ENCODE measurements at places on chromosomes 6 and 20.

GRCh38 chr6:138293428-138294395 is 75.4 kb upstream of the PBOV1 start:
- no peak for DNase-seq

DNA sequence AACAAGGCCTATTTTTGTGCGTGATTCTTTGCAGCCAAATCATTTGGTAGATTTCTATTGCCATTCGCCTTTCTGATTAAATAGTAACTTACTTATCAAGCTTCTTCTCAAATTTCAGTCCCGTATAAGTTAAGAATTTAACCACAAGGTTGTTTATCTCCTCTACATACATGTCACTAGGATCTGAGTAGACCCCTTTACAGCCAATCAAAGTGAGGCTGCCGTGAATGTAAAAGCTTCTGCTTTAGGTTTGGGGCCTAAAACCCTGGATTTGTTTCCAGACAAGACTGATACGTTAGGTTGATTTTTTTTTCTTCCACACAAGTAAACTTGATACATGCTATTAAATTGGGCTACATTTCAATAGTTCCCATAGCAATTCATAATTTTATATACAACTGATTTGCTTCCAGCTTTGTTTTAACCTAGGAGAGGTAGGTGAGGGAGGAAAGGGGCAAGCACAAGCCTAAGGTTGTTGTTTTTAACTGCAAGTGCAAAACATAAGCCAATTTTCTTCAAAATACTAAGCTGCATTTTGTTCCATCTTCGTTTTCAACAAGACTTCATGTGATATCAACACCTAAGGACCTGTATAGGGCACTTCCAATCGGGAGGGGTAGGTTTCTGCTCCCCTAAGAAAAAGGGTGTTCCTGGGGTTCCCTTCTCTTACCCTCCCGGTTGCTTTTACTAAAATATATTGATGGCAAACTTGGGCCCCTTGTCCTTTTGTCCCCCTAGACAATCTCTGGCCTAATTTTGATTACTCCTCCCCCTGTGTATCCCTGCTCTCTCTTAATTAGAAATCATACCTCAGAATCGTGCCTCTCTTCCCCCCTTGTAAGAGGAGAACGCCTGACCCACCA is 1.7 kb downstream of the RANBP9 start:
- DNase-seq = peak; percentile 50

GRCh38 chr20:63940472-63941266 is 15.5 kb downstream of the UCKL1 start:
- no peak for DNase-seq

DNA sequence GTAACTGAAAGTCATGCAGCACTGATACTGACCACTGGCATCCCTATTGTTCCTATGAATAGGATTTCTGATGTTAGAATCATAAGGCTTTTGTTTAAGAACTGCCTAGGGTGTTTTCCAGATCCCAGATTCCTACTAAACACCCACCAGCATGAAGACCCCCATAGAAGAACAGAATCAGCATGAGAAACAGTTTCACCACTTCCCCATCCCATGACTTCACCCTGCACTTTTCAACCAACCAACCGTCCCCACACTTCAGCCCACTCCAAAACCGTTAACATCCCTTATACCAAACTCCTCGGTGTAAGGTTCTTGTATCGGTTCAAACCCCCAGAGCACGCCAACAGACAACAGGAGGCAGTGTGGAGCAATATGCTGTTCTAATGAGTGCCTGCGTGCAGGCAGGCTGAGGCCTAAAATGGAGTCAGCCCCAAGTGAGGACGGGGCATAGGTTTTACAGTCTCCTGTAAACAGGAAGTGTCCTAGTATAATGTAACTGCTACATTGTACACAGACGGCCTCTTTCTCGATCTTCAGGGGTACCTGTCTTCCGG is 11.4 kb upstream of the SSTR4 start:
- no peak for DNase-seq

GRCh38 chr6:338815-339262 is 46.6 kb downstream of the DUSP22 start:
- no peak for DNase-seq

GRCh38 chr20:21265261-21266190 is 37.6 kb upstream of the XRN2 start:
- no peak for DNase-seq

DNA sequence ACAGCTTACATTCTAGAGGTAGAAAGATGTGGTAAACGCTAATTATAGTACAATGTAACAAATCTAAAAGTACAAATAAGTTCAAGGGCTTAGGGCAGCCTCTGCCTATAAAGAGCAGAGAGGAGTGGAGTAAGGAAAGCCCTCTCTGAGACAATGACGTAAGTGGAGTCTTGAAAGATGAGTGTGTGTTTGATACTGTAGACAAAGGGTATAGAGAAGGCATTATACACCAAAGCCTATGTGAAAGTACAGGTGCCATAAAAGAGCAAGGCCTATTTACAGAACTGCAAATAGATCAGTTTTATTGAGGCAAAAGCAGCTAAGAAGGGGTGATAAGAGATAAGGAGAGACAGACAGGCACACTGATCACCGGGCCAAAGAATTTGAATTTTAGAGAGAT is 10.9 kb downstream of the GOPC start:
- DNase-seq = no peak

GRCh38 chr20:57813509-57814269 is 103.9 kb upstream of the PMEPA1 start:
- no peak for DNase-seq

- DNase-seq = peak; percentile 99
These were observed 235.7 kb upstream of the ZNF217 start for GRCh38 chr20:53829255-53829723.

- DNase-seq = no peak
These were observed 8.1 kb downstream of the RANBP9 start for GRCh38 chr6:13703496-13703895.

- no peak for DNase-seq
These were observed 1067.2 kb upstream of the ADGRB3 start for GRCh38 chr6:67567842-67568241.

DNA sequence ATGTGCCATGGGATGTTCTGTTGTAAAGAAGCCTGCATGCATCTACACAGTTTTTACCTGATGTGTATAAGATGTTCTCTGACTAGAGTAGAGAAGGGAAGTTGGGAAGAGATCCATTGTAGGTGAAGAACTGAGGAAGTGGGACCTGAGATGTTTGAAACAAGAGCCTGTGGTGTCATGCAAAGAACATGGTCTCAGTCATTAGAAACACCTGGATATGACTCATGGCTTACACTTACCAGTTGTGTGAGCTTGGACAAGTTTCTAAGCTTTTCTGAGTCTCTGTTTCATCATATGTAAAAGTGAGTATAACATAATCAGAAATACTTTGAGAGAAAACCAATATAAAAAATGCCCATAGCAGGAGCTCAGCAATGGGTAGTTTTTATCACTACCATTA is 51.9 kb upstream of the SEC63 start:
- DNase-seq = no peak

DNA sequence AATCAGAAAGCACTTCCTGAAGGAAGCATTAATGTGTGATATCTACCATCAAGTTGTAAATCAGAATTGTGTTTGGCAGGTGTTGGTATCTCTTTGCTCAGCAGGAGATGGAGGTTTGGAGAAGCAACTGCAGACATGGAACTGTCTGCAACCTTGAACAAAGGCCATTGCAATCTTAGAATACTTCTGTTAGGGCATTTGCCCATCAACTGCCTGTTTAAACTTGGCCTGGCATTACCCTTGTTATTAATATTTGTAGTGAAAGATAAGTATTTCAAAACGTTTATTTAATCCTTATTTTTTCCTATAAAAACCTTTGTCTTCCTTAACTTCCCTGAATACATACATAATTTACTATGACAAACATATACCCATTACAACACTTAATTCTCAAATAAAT is 14.1 kb downstream of the GSTA5 start:
- no peak for DNase-seq
